ENCODE measurements at places on chromosomes 5 and 9. TPM values are rescaled to one million over a fixed set of nuclear protein-coding genes. Genes with fewer than 3 reads are reported as not detected.

DNA sequence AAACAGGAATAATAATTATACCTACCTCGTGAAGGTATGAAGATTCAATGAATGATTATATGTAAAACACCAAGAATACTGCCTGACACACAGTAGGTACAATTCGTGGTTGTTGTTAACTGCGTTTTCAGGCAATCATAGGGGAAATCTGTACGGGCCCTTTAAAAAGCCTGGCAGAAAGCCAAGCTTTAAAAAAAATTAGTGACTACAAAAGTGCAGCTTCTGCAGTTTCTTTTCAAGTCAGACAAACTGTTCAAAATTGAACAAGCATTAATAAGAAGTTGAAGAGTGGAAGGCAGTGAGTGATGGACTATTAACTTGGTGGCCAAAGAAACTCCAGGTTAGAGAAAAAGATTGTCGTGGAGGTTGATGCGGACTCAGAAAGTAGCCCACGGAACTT is 85.9 kb upstream of the TRIO start:
- DNase-seq = no peak

Gene MUSK
- polyA plus RNA-seq = not detected

Gene SLC27A6
- 0.12 TPM for polyA plus RNA-seq

GRCh38 chr5:69231851-69232250 is 2.8 kb upstream of the CDK7 start:
- no peak for DNase-seq

DNA sequence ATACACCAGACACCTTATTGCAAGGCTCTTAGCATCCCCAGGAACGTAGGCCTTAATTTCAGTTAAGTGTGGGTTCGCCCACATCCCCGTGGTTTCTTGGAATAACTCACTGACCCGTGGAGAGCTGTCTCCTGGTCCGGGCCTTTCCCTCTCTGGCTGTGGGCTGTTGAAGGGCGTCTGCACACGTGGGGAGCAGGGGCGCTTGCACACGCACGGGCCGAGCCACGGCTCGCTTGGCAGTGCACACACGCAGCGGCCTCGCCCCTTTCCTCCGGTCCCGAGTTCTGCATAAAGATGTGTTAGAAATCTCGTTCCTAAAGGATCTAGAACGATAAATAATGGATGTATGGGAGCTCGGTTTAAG is 141.9 kb downstream of the PBX3 start:
- DNase-seq = peak; percentile 50

Gene SHC3
- polyA plus RNA-seq = 3.2 TPM

Gene PCDHA4
- 1.2 TPM for polyA plus RNA-seq

Gene ALAD
- 11.8 TPM for polyA plus RNA-seq

GRCh38 chr5:168808051-168808616 is 229.0 kb upstream of the PANK3 start:
- no peak for DNase-seq

DNA sequence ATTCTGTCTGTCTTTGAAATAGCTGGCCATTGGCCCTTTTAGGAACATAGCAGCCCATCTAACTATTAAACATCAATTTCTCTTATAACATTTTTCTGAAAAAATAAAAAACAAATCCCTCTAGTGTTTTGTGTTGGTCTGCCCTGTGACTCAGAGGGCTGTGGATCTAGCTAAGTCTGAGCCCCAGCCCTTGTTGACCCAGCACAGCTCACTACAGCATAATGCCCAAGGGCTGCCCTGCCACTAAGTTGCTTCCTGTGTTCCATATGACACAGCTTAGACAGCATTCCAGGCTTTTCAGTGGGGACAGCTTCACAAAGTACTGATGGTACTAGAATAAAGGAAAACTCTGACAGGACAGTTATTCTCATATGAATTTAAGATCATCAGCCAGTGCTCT is 136.0 kb downstream of the SCAMP1 start:
- DNase-seq = no peak

DNA sequence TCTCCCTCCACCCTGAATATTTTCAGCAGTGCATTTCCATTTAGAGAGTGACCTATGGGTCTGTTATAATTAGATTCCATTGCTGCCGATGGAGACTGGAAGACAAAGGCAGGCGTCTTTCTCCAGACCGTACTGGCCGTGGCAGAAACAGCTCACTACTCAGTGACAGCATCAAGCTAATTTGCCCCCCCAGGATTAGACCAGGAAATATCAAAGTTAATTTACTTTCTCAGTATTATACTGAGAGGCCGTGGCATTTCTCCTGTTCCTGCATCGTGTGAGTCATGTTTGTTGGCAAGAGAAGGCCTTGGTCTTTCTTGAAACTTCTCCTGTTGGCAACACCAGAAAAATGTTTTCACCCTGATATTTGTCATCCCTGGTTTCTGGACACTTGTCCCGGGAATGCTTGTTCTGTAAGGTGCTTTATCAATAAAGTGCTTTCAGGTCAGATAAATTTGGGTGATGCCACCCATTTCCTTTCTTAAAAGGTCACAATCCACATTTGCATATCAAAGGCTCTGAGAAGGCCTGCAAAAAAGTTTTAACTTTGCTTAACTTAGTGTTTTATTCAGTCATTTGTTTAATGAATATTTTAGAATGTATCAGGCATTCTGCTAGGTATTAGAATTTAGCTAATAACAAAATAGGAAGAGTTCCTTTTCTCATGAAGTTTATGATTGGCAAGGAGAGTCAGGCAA is 28.4 kb downstream of the SV2C start:
- peak; percentile 21 for DNase-seq

- DNase-seq = no peak
Observed at GRCh38 chr9:81468084-81468595, 221.2 kb downstream of the TLE1 start.

Gene SNAPC4
- polyA plus RNA-seq = 9.2 TPM

Gene HMCN2
- 0.15 TPM for polyA plus RNA-seq

GRCh38 chr5:41368158-41368557 is 142.2 kb downstream of the PLCXD3 start:
- DNase-seq = no peak

Gene SLC25A2
- polyA plus RNA-seq = not detected

- no peak for DNase-seq
Observed at GRCh38 chr5:176161431-176161830, 76.8 kb upstream of the SIMC1 start.

Gene ZBED3
- 5.8 TPM for polyA plus RNA-seq

DNA sequence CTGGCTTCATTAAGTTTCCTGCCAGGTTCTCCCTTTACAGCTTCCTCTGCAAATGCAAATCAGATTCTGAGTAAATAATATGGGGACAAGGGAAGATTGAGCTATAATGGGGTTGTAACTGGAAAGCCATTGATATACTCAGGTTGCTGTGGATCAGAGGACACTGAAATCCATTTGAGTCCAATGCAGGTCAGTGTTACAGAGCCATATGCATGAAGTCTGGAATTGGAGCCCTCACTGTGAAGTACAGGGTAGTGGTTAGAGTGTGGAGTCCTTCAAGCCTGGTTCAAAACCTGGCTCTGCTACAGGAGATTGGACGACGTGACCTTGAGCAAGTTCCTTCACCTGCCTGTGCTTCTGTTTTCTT is 48.7 kb downstream of the TIMD4 start:
- DNase-seq = no peak

Gene POU5F2
- 0.02 TPM for polyA plus RNA-seq

DNA sequence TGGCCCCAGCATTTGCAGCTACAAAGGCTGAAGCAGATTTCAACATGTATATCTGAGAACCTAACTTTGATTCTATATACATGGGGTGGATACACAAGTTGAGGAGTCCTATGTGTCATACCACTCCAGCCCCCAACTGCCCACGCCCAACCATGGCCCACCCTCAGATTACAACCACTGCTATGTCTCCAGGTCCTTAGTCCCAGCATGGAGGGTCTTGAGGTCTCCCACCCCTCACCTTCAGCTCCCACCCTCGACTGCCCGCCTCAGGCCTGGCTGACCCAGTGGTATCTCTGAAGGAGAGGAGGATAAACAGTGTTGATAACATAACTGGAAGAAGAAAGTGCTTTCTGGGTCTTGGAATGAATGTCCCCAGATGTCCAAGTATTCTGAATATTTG is 8.2 kb downstream of the SOWAHA start:
- DNase-seq = no peak

- no peak for DNase-seq
Observed at GRCh38 chr9:130126721-130127433, 45.3 kb upstream of the NCS1 start.

Gene PDE6A
- 0.06 TPM for polyA plus RNA-seq

DNA sequence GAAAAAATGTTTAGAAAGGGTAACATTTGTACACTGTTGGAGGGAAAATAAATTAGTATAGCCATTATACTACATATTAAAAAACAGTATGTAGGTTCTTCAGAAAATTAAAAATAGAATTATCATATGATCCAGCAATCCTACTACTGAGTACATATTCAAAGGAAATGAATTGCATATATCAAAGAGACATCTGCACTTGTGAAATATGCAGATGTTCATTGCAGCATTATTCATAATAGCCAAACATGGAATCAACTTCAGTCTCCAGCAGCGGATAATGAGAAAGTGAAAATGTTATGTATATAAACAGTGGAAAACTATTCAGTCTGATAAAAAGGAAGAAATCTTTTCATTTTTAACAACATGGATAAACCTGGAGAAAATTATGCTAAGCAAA is 695.5 kb downstream of the SLCO4C1 start:
- DNase-seq = no peak

Gene PCDHGB3
- polyA plus RNA-seq = 0.53 TPM

DNA sequence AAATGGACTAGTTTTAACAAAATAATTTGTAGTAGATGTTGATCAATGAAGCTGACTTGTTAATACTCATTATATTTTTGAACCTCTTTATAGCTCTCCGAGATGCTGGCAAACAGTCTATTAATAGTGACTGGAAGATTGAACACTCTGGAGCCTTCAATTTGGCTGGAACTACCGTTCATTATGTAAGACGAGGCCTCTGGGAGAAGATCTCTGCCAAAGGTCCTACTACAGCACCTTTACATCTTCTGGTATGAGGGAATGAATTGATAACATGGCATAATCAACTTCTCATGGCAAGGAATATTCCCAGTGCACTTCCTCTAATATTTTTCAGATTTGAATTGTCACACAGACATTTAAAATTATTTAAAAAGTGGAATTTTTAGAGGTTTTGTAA is 68.2 kb upstream of the MINAR2 start:
- DNase-seq = no peak

- no peak for DNase-seq
Observed at GRCh38 chr9:76023715-76024195, 133.3 kb downstream of the PCSK5 start.

- no peak for DNase-seq
Observed at GRCh38 chr9:68746525-68746924, 41.5 kb downstream of the PIP5K1B start.

- DNase-seq = peak; percentile 68
Observed at GRCh38 chr5:7927466-7928375, 58.8 kb downstream of the MTRR start.

- no peak for DNase-seq
Observed at GRCh38 chr5:885529-885928, 7.1 kb downstream of the BRD9 start.

Gene EGFLAM
- 0.13 TPM for polyA plus RNA-seq

- DNase-seq = no peak
Observed at GRCh38 chr5:130729541-130729940, 435.5 kb downstream of the HINT1 start.

GRCh38 chr9:69812068-69813000 is 8.3 kb upstream of the CFAP95 start:
- DNase-seq = no peak

DNA sequence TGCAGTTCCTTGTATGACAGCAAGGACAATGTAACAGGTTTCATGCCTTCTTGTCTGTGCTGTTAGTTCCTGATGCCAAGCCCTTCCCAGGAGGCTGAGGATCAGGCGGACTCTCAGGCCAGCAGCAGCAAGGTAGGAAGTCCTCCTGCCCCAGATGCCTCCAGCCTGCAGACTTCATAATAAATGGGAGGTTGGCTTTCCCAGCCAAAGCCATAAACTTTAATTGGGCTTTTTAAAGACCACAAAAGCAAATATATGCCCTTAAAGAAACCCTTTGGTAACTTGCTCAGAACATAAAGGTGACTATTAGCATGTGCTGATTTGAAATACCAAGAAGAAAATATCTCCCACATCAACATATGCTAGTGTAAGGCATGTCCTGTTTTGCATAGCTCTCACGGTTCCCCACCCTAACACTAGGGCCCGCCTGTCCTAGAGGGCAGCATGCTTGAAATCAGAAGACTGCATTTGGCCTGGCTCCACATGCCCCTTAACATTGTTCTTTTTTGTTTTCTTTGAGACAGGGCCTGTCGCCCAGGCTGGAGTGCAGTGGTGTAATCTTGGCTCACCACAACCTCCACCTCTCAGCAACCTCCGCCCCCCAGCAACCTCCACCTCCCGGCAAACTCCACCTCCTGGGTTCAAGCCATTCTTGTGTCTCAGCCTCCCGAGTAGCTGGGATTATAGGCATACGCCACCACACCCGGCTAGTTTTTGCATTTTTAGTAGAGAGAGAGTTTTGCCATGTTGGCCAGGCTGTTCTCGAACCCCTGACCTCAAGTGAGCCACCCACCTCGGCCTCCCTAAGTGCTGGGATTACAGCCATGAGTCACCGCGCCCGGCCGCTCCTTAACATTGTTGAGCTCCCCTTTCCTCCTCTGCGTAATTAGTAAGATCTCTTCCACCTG is 44.6 kb upstream of the FCN1 start:
- DNase-seq = no peak

DNA sequence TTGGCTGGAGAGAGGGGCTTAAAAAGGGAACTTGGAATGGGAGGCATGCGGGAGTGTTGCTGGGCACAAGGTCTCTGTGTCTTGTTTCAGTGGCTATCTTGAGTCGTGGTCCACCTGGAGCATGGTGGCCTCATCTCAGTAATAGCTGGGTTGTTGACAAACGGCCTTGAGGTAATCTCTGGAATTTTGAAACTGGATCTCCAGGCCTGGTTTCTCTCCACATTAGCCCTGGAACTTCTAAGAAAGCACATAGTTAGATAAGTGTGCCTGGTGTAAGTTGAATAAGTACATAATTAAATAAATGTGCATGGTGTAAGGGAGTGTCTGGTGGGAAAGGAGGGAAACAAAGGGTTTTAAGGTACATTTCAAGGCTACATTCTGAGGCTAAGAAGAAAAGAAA is 62.2 kb downstream of the INIP start:
- no peak for DNase-seq

Gene PLAC8L1
- 0.55 TPM for polyA plus RNA-seq

GRCh38 chr5:91586232-91586631 is 203.1 kb upstream of the ARRDC3 start:
- no peak for DNase-seq

Gene GPR151
- not detected for polyA plus RNA-seq

Gene PCDHAC2
- polyA plus RNA-seq = 0.76 TPM

DNA sequence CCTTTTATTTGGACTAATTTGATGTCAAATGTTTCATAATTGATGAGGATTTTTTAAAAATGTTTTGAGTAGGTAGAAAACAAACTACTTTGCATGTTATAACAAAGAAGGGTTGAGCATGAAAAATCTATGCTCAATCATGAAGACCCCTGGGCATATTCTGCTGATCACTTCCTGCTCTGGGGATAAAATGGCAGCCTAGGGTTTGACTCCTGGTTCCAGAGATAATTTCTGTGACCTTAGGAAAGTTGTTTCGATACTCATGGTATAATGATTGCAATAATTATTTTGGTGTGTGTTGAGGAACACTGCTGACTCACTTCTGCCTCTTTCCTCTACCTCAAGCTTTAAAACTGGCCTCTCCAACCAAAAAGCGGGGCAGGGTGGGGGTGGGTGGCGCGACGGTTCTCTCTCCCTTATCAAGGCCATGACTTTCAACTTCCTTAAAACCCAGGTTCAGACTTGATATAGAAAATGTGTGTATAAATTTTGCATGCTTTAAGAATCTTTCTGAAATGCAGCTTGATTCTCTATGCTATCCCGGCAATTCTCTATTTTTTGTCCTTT is 6.0 kb upstream of the PIP5K1B start:
- no peak for DNase-seq
